Stomach (tissue), 19 donors: ENCODE measurements at places on chromosomes 11 and 22.
A peak's percentile ranks its signal among the peaks of the same experiment; 100 is the strongest.

- DNase-seq: no peak
Measured at GRCh38 chr11:85774256-85775101, 36.5 kb downstream of the SYTL2 start.

DNA sequence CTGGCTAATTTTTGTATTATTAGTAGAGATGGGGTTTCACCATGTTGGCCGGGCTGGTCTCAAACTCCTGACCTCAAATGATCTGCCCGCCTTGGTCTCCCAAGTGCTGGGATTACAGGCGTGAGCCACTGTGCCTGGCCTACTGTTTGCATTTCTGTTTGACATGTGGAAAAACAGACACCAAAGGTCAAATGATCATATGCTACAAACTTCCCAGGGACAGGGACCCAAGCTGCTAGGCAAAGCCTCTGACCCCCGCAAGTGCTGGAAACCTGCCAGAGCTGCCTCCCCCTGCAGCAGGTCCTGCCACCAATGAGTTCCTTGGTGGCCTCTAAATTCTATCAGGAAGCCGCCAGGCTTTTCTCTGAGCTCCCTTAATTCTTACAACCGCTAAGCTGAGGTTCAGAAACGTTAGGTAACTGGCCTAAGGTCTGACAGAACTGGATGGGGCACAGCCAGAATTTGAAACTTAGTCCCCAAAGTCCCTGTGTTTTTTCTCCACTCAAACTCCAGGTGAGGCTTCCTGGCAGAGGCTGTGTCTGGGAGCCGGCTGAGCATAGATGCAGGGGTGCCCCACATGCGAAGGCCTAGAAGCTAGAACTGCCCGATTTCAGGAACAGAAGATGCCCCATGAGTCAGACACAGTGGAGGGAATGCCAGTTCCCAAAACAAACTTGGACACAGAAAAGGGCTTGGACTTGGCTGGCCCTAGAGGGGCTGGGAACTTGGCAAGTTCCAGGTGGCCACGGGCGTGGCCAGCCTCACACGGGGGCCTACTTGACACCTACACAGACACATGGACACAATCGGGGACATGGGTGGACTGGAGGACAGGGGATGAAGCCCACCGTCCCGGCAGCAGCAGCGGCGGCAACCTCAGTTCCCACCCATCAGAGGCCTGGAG is 7.4 kb downstream of the CSNK1E start:
- DNase-seq: no peak

DNA sequence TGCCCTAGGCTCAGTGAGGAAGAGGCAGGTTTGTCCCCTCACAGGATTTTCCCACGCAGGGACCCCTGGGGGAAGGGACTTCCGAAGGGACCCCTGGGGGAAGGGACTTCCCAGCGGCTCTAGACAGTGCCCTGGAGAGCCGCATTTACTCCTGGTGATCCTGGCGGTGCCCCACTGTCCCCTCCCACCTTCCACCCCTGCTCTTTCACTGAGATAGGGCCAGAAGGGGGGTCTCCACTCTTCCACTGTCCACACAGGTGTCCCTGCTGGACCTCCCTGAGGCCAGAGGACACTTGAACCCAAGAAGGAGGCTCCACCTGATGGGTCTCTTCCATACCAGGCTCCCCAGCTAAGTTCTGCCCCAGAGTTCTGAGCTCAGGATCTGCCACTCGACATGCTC is 1333.9 kb downstream of the BRD1 start:
- no peak for DNase-seq

DNA sequence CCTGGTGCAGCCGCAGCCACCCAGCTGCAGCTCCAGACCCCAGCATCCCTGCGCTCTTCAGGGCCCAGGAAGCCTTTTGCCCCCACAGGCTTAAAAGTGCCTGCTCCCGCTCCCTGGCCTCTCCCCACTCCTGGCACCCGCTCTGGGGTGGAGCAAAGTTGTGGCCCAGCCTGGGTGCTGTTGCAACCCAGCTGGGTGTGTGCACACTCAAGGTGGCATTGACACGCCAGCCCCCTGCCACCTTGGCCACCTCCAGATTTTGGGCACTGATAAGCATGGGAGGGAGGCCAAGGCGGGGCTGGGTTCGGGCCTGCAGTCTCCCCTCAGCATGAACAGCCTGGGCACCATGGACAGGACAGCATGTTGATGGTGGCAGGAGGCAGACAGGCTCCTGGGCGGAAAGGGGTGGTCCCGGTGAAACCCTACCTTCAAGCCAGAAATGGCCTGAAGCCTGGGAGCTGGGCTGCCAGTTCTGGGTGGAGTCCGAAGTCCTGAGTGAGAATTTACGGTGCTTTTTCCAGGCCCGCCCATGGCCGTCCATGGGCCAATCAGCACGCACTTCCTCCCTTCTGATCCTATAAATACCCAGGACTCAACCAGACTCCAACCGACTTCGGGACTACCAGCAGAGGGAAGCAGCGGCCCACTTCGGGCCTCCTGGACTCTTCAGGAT is 23.6 kb upstream of the RNASEH2C start:
- peak; percentile 49 for DNase-seq

GRCh38 chr11:63343130-63343529 is 26.5 kb upstream of the SLC22A9 start:
- no peak for DNase-seq

- no peak for DNase-seq
Measured at GRCh38 chr22:44497218-44497904, 672 bp downstream of the RTL6 start.

- no peak for DNase-seq
Measured at GRCh38 chr22:35422936-35423335, 23.0 kb downstream of the MCM5 start.

- DNase-seq: no peak
Measured at GRCh38 chr11:45625611-45626010, 39.8 kb downstream of the CHST1 start.

DNA sequence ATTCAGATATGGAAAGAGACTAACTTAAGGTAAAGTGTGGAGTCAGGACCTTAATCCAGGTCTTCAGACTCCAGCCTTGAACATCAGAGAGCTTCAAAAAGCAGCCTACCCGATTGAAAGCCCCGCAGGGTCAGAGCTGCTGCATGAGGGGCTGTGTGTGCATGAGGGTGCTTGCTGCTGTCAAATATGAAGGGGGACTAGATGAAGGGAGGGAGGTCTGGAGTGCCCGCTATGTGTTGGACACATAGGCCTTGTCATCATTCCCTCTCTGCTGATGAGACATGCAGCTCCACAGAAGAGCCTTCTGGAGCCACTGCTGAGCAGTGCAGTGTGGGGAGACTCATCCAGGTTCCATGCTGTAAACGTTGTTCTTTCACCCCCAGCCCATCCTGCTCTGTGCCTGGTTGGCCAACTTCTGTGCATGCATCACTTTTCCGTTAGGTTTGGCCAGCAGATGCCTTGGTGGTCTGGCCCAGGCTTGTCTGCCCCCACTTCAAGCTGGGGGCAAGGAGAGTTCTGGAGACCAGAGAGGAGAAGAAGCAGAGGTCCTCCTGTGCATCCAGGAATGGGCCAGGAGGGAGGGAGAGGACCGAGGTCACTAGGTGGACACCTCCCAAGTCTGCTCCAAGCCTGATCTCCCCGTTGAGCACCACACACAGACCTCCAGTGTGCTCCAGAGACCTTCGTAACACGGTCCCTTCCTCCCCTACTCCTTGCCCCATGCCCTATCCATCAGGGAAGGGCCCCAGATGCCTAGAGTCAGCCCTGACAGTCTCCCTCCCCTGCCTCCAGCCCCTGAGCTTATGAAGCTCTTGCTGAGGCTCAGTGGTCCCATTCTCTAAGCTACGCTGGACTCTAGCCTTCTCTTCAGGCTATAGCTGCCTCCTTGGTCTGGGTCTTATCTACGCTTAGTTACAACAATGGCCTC is 32.0 kb downstream of the LRRC32 start:
- DNase-seq: no peak

- no peak for DNase-seq
Measured at GRCh38 chr11:6397636-6398035, 7.4 kb downstream of the SMPD1 start.

DNA sequence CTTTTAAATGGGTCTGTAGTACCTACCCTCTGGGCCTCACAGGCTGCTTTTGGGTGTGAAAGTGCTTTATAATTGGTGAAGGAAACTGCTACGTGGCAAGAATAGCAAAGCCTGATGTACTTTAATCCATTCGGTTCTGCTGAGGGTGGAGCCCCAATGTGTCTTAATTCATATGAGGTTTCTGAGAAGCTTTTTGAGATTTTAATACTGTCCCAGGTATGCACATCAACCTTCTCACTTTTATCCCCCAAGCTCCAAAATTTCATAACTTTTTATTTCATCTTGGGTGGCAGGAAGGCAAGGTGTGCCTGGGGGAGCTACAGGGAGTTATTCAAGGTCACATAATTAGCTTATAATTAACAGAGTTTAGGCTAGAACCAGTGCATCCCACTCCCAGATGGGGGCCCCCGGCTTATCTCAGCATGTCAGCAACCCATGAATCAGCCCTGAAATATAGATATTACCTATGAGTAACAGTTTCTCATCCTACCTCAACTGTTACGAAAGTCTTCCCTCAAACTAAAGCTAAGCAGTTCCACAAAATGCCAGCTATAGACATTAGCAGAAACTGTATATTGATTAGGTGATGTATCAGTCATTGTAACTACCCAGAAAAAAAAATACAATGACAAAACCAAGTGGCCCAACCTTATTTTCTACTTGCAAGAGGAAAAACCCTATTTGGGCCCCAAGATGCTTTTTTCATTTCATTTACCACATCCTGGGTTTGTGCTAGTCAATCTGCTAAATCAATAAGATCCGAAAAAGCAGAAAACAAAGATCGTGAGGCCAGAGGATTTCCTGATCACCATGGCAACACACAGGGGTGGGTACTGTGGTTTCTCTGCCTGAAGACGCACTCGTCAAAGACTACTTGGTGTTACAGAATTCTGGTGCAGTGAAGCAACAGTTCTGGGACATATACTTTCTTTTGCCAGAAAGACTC is 26.7 kb downstream of the CD44 start:
- peak; percentile 85 for DNase-seq

GRCh38 chr22:39215070-39215396 is 29.7 kb downstream of the PDGFB start:
- no peak for DNase-seq
